Left cardiac atrium (tissue), 4 donors: ENCODE measurements at places on chromosomes 7 and 10. TPM values are rescaled to one million over a fixed set of nuclear protein-coding genes. Genes with fewer than 3 reads are reported as not detected.

Gene SMO
- total RNA-seq, result 5.4 TPM

Gene MBL2
- total RNA-seq, result not detected

Gene MKRN1
- 65.4 TPM for total RNA-seq

Gene OIT3
- total RNA-seq, result 0.09 TPM

Gene PPP1R3A
- total RNA-seq, result 61.4 TPM

Gene C10orf53
- total RNA-seq, result not detected

Gene ZNF485
- 2.0 TPM for total RNA-seq

Gene PTPRZ1
- total RNA-seq, result 2.1 TPM

Gene TACR2
- 0.24 TPM for total RNA-seq

Gene SEC23IP
- total RNA-seq, result 32.2 TPM

Gene EPDR1
- 24.2 TPM for total RNA-seq

Gene IL2RA
- 6.3 TPM for total RNA-seq

Gene NUTM2A
- 1.9 TPM for total RNA-seq

Gene OR13A1
- not detected for total RNA-seq

Gene HSPB1
- total RNA-seq, result 2,127 TPM

DNA sequence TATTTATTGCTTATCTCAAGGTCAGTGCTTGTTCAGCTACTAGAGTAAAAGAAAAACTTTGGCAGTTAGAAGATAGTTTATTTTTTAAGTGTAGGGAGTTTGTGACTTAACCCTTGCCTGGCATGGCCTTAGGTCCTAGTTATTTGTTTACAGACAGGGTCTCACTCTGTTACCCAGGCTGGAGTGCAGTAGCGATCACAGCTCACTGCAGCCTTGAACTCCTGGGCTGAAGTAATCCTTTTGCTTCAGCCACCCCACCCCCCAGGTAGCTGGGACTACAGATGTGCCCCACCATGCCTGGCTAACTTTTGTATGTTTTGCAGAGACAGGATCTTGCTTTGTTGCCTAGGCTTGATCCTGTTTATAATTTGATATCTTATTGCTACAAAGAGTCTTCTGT lies 4.2 kb downstream of the ANLN start:
- DNase-seq, result no peak

DNA sequence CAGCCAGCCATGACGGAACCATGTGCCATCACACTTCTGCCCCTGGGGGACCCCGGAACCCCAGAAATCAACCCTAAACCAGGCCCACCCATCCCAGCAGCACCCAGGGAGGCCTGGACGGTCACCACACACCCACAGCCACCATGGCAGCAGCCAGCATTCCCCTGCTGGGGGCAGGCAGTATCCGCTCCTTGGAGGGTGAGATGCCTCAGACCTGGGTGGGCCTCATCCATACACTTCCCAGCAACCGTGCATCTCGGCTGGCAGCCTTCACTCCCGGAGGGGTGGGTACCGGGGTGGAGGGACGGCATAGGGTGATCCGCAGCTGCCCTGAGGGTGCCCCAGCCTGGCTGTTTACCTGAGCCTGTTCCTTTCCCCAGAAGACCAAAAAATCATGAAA lies 69.1 kb upstream of the FAM20C start:
- no peak for DNase-seq

- DNase-seq, result no peak
These were observed 1.4 kb downstream of the LANCL2 start for GRCh38 chr7:55366461-55367070.

- DNase-seq, result no peak
These were observed 465.1 kb upstream of the ADARB2 start for GRCh38 chr10:2202401-2202800.

GRCh38 chr10:89337484-89337883 lies 9.7 kb downstream of the IFIT3 start:
- DNase-seq, result no peak

DNA sequence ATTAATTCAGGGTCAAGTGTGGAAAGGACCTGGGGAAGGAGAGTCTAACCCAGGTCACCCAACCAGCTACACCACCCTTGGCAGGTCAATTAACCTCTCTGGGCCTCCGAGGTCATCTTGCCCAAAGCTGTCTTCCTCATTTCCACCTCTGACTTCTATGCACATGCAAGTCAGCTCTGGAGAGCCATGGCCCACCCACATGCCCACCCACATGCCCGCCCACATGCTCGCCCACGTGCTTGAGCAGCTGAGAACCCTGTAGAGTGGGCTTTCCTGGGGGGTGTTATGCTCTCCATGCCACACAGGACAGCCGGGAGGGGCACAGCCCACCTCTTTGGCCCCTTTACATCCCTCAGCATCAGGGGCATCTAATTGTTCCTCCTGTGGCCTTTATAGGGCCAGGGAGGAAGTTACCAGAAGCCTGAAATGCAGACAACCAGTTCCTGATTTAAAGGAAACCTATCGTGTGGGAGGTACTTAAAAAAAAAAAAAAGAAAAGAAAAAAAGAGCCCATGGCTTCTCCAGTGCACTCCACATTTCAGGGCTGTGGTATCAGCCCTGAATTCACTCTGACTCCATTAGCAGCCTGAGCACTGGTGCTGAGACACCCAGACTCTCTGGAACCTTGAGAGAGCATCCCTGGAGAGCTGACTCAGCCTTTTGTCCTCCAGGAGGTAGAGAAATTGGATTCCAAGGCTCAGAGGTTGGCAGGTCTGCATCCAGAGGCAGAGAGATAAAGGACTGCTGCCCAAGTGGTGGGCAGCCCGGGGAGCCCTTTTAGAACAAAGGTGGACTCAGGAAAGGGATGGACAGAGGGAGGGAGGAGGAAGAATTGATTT lies 176.2 kb upstream of the ZMIZ1 start:
- no peak for DNase-seq

DNA sequence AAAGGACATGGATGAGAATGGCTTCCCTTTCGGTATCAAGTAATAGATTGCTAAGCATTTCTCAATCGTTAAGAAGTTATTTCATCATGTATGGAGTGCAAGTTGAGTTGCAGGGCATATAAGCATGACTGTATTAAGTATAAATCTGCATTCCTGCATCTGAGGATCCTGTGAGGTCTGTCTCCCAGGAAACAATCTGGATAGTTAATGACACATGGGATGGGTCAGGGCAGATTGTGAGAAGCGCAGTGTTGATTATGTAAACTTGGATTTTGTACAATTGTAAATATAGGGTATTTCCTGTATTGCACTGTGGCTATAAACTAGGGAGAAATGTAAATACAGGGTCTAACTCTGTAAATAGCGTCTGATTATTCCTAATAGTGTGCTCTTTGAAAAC lies 102.6 kb downstream of the PLXDC2 start:
- no peak for DNase-seq

DNA sequence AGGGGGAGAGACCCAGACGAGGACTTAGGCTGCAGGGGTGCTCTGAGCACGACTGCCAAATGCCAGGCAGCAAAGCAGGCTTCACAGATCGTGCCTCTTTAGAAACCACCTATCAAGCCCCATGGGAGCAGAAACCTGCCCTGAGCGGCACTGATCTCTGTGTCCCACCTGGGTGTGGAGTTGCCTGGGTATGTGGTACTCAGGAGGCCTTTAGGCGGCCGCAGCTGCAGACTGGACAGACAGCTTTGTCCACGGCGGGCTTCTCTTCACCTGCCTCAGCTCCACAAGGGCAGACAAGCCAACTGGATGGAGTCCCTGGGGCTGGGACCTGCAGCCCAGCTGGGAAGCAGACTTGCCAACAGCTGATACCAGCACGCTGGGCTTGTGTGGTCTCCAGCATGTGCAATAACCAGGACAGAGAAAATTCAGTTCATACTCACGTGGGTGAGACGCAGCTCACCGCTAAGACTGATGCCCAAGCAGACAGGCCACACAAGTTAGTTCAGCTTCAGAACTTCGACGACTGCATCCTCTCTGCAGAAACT lies 163.2 kb downstream of the EBF3 start:
- DNase-seq, result no peak

- DNase-seq, result no peak
These were observed 19.0 kb downstream of the NUDCD3 start for GRCh38 chr7:44471436-44471835.

DNA sequence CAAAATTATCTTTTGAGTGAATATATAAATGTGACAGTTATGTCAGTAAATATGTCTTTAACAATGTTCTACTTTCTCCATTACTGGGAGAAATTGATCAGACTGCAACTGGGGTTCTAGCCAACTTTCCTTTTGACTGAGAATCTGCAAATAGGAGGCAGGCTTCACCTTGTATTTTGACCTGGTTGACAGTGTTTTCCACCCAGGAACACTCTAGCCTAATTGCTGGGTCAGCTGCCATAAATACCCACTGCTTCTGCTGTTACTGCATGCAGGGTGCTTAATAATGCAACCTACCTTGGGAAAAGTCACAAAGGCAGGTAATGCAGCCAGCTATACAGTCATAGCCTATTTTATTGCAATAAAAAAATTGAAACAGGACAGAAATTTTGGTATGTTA lies 319.0 kb downstream of the DGKB start:
- no peak for DNase-seq

- no peak for DNase-seq
These were observed 223.7 kb upstream of the PRSS58 start for GRCh38 chr7:142481548-142481947.

- DNase-seq, result no peak
These were observed 8.6 kb downstream of the ZNF786 start for GRCh38 chr7:149081914-149082313.

- no peak for DNase-seq
These were observed 7.7 kb downstream of the UBTD1 start for GRCh38 chr10:97506199-97506991.

DNA sequence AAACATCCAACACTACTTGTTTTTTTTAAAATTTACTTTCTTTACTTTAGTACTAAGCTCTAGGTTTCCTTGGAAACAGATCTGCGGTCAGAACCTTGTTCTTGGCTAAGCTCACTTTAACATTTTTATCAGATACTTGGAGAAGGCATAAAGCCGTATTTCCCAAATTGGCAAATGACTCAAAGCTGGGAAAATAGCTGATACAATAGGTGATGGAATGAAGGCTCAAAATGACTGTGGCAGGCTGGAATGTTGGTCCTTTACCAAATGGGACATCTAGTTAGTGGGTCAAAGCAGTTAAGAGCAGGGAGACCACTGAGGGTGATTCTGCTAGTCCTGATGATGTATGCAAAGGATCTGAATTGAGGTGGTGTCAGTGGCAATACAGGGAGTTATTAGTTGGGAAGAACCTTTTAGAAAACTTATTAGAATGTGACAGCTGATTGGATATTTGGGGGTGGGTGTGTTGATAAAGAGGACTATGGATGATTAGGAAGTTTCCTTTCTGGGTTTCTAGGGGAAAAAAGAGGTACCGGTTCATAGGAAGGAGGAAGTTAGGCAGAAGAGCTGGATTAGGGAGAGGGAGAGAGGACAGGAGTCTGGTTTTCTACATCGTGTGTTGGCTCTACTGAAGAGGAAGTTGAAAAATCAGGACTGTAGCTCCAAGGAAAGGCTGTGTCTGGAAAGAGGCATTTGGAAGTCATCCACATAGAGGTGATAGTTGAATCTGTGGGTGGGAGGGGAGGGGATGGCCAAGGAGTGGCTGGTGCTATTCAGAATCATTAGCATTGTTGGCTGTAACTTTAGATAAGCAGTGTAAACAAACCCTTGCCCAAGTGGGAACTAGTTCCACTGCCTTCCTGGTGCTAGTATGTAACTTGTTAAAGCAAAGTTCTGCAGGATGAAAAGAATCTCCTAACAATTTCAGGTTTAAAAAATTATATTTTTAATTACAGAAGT lies 13.1 kb downstream of the PLCE1 start:
- DNase-seq, result no peak

DNA sequence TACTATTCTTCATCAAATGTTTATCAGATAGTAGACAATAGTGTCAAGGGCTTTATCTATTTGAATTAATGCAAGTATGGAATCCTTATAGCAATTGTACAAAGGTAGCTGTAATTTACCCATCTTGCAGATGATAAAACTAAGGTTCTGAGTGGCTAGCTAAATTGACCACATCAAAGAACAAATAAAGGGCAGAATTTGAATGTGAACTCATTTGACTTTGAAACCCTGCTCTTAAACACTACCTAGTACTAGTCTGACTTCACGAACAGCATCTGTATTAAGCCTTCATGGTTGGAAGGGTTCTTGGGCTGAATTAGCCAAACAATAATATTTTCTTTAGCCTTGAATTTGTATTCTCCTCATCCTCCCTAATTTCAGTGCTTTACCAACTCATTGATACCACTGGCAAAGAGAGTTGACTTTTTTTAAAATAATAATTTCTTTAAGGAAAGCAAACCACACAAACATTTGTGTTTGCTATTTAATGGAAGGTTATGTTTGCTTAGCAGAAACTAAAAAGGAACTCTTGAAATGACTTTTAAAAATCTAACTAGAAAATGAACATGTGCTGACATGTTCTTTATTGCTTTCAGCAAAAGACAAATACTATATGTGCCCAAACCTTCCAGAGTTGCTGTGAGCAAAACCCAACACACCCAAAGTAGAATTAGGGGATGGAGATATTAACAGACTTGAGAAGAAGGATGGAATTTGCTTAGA lies 322.6 kb downstream of the RNLS start:
- no peak for DNase-seq

DNA sequence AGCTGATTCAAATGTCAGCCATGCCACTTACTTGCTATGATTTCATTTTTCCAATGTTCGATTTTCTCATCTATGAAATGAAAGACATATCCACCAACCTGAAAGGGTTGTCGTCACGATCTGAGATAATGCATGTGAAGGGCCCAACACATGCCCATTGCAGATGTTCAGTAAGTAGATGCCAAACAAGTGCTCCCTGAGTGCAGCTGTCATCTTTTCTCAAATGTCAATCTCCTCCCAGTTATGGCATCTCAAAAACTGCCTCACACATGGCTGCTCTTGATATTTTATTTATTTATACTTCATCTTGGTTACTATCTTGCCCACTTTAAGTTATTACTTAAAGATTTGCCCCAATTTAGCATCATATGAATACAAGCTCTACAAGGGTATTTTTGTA lies 16.8 kb downstream of the CPEB3 start:
- no peak for DNase-seq

DNA sequence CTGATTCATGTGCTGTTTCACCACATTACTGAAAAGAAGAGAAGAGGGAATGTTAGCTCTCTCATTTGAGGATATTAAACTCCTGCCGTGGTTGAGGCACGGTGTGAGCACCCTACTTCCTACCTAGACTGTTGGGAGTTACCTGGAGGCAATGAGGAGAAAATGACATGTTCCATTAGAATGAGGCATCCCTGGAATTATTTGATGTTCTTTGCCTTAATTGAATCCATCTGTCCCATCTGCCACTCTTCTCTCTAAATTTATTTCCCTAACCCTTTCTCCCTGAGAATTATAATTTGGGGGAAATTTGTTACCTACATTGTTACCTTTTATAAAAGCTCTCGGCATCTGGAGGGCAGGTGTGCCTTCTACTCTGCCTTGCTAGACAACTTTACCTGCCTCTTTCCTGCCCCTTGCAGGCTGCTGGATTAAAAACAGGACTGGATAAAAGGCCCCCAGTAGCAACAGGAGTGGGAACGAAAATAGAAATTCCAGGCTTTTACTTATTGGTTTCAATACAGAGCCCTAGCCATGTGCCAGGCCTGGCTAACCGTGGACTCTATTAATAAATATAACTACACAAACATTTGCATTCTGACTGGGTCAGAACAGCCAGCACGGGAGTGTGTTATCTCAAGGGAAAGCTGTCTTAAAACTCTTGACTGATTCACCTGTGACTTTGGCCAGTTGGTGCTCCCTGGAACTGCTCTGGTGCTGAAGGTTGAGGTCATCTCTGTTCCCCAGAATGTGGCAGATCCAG lies 4.4 kb upstream of the ATXN7L1 start:
- DNase-seq, result no peak
